ENCODE measurements at places on chromosomes 1 and 21. TPM values are rescaled to one million over a fixed set of nuclear protein-coding genes. Genes with fewer than 3 reads are reported as not detected.

NFASC gene
- total RNA-seq, result 0.23 TPM

INSRR gene
- 0.09 TPM for total RNA-seq

NR5A2 gene
- 0.59 TPM for total RNA-seq

S100A8 gene
- not detected for total RNA-seq

LEPR gene
- 3.7 TPM for total RNA-seq

ABCB10 gene
- total RNA-seq, result 35.0 TPM

ODR4 gene
- total RNA-seq, result 12.2 TPM

SMCP gene
- total RNA-seq, result not detected

WDR64 gene
- 0.12 TPM for total RNA-seq

ADPRS gene
- total RNA-seq, result 35.4 TPM

HFM1 gene
- not detected for total RNA-seq

RCSD1 gene
- total RNA-seq, result 129 TPM

GLMN gene
- 26.0 TPM for total RNA-seq

MIXL1 gene
- not detected for total RNA-seq

EDARADD gene
- total RNA-seq, result 11.8 TPM
